ENCODE measurements at places on chromosomes 2 and 18.

GRCh38 chr2:213125646-213126347 is 25.6 kb downstream of the IKZF2 start:
- peak; percentile 15 for DNase-seq

DNA sequence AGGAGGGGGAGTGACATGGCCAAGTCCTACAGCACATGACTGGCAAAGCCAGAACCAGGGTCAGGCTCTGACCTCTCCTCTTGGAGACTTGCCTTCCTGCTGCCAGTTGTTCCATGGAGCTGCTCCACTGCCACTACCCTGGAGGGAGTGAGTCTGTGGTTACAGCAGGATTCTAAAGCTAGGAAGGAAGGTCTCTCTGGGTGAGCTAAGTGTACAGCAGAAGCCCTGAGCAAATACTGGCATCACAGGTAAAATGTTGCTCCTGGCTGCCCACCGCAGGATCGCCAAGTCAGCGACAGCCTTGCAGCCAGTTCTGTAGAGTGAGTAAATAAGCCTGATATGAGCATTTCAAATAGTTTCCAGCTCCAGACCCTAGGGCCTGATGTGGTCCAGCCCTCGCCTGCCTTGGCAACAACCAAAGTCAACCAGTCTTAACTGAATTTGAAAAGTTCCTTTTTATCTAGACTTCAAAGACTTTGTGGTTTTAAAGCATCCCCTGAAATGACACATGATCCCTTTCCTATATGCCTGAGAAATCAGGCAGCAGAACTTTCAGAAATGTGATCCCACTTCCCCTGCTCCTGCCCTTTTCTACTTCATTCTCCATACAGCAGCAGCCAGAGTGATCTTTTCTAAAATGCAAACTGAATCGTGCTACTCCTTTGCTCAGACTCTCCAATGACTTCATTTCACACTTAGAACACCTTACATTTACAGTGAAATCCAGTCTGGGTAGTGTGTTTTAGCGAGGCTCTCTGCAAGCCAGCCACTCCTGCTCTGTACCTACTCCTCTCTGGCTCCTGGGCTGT is 114.3 kb downstream of the MGAT5 start:
- no peak for DNase-seq

GRCh38 chr2:177175917-177176668 is 36.5 kb upstream of the HNRNPA3 start:
- no peak for DNase-seq

DNA sequence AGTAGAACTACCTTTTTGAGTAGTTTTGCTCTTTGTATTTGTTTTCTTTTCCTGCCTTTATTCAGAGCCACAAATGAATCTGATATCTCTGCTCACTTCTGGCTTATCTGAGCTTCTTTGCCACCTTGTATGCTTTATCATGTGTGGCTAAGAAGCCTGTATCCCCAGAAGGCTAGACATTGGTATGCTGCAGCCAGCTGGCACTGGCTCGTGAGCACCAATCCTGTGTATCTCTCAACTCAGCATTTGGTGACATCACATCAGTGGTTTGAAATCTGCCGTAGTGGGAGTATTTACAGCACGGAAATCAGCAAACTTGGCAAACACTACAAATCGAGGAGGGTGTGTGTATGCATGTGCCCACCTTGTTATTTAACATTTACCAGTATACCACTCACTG is 183.7 kb upstream of the LHCGR start:
- DNase-seq: no peak

GRCh38 chr2:52405980-52406379 is 1361.6 kb upstream of the CHAC2 start:
- DNase-seq: no peak

GRCh38 chr2:128513116-128513960 is 194.7 kb upstream of the HS6ST1 start:
- no peak for DNase-seq

DNA sequence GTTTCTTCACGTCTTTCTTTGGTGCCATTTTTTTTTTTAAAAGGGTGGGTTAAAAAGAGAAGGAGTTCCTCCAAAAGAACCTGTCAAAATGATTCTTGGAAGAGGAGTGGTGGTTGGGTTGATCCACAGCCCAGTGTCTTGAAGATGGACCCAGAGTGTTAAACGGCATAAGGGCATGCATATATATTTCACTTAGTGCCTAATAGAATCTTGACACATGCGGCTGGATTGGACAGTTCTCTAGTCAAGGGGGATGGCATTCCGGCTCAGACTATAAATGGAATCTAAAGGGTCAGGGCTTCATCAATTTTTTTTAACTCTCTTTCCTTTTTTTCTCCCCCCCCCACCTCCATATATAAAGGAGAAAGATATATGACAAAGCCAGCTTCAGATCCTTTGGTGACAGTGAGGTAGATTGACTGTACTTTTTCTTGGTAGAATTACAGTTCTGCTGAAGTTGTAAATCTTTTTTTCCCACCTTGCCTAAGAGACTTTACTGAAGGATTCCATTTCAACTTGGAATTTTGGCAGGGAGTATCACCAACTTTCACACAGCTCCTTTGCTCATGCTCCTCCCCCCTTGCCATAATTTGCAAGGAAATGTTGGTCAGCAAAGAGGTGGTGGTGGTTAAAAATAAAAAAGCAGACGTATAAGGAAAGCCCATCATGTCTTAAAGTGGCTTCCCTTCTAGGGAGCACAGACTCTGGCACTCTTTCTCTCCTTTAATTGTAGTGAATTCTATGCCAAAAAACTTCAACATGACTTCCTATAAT is at the start of gene MYL1:
MYL1 (minus strand) TSS at position 160 of the 774 bp plus-strand sequence; CDS start at position 28, 132 bp downstream.
- no peak for DNase-seq

DNA sequence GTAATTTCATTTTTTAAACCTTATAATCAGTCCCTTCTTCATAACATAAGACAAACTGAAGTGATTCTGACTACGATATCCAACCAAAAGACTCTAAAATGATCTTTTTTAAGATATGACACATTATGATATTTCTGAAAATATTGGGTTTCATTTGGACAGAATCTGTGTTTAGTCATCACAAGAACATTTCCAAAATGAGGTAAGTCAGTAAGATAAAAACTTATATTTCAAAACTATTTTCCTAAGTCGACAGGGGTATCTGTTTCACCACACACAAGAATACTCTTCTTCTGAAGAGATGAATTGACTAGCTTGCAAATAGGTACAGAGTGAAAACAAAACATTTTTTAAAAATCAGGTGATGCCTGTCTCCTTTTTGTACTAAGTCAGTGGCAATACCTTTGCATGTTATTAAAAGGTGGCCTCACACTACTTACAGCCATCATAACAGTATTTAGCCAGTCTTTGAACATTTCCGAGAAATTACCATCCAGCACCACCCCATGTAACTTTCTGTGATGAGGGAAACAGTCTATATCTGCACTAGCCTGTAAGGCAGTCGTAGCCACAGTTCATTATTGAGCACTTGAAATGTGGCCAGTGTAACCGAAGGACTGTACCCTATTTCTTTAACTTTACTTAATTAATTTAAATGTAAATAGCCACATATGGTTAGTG is 13.5 kb downstream of the STK39 start:
- peak; percentile 47 for DNase-seq

- DNase-seq: no peak
These were observed 17.4 kb downstream of the DYNC2LI1 start for GRCh38 chr2:43791035-43791765.

- DNase-seq: no peak
These were observed 14.2 kb downstream of the UBXN2A start for GRCh38 chr2:23954325-23955014.

DNA sequence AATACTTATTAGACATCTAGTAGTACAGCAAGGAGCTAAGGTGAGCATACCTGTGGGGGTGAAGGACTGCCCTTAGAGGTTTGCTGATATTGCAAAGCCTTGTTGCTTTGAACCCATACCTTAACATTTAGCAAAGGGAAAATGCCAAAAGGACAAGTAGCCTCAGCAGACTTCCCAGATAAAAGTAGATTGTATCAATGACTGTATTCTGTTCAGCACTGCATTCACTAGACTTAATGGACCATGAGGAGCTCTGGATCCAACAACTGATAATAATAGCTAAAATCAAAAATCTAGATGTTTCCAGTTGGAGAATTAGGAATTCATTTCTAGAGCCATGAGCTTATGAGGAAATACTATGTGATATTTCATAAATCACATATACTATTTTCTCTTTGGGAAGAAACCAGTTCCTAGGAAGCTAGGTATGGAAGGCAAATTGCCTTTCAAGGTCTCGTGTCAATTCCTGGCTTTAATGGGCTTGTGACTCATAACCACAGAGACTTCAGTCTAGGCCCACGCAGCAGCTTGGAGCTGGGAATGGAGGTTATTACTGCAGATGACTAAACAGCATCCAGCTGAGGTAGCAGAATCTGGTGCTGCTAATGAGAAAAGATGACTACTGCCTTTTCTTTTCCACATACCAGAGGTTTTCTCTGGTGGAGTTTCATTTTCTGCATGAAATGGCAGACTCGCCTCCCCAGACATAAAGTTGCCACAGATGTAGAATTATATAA is 191.2 kb upstream of the NABP1 start:
- DNase-seq: peak; percentile 13

GRCh38 chr18:36481935-36482334 is 184.4 kb downstream of the FHOD3 start:
- DNase-seq: no peak

DNA sequence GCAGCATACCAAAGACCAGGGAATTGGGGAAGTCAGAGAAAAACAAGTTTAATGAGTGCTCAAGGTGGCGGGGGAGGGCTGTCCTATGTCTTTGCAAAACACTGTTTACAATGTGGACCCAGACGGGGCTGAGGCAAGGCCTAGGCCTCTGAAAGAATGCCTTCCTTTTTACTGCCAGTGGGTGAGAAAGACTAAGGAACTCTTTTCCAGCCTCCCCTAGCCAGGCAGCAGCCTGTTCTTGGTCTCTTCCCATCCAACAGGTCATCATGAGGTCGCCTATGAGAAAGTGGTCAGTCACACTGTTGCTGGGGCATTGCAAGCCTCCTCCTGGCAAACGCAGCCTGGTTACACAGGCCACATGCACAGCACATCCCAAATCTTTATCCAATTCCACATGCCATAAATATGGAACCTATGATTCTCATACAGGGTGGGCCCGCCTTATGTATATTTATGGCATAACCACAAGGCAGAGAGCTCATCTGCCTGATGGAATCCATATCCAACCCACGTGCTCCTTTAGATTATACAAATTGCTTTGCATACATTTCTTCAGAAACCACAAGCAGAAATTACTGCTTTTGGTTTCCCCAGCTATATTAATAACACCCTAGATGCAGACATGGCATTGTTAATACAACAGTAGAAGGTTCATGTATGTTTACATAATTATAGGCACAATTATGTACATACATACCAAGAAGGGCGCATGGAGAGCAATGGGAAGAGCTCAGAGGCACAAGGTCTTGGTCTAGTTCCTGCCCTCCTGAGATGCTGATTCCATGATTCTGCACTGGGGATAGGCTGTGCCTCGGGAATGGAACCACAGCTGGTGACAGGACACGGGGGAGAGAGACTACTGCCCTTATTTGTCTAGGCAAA is 48.6 kb downstream of the NRP2 start:
- DNase-seq: no peak

DNA sequence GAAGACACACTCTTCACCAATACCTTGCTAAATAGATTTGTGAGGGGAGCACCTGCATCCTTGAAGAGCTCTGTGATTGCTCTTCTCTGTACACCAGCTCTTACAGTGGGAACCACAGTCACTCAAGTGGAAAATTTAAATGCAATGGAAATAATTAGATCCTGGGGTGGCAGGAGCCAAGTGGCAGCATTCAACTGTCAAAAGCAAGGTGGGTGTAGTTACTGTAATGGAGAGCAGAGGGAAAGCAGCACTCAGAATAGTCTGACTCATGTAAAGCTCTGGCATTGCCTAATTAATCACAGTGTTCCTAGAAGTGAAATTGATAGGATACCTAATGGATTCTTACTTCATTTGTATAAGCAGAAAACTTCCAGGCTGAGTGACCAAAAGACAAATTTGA is 245.8 kb downstream of the KCNE4 start:
- no peak for DNase-seq

DNA sequence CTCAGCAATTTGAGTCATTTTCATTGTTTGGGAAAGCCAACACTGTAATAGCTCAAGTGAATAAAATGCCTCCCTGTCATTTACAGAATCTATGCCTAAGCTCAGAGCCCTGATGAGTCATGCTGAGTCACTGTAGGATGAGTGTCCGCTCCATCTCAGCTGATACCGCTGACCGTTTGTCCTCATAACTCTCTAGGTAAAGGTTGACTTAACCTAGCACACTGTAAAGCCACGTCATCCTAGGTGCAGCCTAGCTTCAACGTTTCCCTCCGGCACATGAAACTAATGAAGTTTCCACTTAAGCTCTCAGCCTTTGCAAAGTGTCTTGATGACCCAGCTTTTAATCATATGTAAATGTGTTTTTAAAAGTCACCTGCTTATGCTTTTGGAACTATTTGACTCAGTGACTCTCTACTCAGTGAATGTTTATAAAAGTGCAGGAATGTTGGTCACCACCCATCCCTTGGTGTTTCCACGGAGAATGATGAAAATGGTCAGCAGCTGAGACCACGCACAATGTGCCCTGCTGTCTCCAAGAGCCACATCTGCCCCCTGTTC is 154.0 kb downstream of the PMAIP1 start:
- DNase-seq: peak; percentile 26

DNA sequence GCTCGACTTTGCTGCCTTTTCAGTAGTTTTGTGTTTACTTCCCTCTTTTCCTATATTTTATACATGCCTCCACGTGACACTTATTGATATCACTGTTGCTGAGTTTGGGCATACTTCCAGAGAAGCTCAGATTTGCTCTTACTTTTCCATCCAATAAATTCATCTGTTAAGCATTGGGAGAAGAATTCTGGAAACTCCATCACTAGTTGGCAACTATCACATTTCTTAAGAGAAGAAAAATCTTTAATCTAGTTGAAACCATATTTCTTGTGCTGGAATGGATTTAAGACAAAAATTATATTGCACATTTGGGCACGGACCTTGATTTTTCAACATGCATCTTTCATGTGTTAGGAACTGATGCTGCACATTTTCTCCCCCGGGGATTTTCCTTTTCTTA is 52.6 kb upstream of the CPO start:
- DNase-seq: no peak

- DNase-seq: no peak
These were observed 55.1 kb upstream of the ACVR2A start for GRCh38 chr2:147789720-147790119.

GRCh38 chr2:232341061-232341738 is 37.4 kb upstream of the ALPP start:
- DNase-seq: no peak

DNA sequence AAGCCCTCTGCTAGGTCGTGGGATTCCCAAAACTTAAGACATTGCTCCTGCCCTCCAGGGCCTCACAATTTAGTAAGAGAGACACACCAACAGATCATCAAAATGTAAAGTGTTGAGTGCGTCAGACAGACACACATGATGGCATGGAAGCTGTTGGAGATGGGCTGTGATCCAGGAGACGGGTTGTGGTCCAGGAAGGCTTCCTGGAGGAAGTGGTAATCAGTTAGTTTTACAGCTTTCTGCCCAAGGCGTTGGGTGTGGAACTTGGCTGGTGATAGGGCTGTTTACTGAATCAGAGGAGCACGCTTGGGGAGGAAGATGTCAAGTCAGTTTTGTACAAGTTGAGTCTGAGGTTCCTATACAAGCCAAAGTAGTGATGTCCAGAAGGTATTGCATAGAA is 24.0 kb upstream of the GLI2 start:
- no peak for DNase-seq

Measured in activated CD4-positive, alpha-beta T cell treated with anti-CD3 and anti-CD28 coated beads, Interleukin-10, Interleukin-2, amounts not matched to agents 100 ng/mL and 50 ng/mL, durations not matched to agents 16 hours and 8 hours (primary cell).